Regular cardiac myocyte (primary cell): ENCODE measurements at places on chromosomes 6 and 20. TPM values are rescaled to one million over a fixed set of nuclear protein-coding genes. Genes with fewer than 3 reads are reported as not detected.

Gene BTN1A1
- under 0.01 TPM in 1 of 2 replicates, not detected in the other for total RNA-seq

Gene ADTRP
- total RNA-seq: 1.1 and 1.5 TPM in 2 replicates

Gene PPP1R3G
- total RNA-seq: 1.7 and 8.7 TPM in 2 replicates

Gene HRH3
- total RNA-seq: not detected in 2 replicates

Gene CLIC5
- under 0.01 TPM in 1 of 2 replicates, not detected in the other for total RNA-seq

Gene PERP
- 14.2 and 21.7 TPM in 2 replicates for total RNA-seq

Gene OXT
- not detected in 2 replicates for total RNA-seq

Gene OR2H1
- total RNA-seq: not detected in 2 replicates
